ENCODE measurements at places on chromosomes 11 and 22. TPM values are rescaled to one million over a fixed set of nuclear protein-coding genes. Genes with fewer than 3 reads are reported as not detected.

DNA sequence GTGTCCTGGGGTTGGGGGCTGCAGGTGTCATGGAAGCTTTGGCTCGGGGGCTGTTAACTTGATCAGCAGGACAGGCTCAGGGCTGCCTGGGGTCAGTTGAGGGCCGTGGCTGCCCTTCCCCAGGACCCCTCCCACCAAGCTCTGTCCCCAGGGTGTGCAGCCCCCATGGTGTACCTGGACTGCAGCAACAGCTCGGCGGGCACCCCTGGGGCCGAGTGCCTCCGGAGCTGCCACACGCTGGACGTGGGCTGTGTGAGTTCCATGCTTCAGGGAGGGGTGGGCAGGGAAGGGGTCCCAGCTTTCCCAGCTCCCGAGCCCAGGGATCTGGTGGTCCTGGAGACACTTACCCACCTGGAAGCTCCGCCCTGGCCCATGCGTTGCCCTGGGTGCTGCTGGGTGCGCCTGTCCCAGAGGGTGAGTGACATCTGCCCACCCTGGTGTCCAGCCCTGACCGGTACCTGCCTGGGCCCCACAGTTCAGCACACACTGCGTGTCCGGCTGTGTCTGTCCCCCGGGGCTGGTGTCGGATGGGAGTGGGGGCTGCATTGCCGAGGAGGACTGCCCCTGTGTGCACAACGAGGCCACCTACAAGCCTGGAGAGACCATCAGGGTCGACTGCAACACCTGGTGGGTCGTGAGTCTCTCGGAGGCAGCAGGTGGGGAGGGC is 11.3 kb downstream of the MUC5B start:
- H3K36me3 ChIP-seq: peaks cover 3% of the 10 kb centered on the region
- no peak overlapping the region for H3K4me3 ChIP-seq
- no peak overlapping the region for H3K27ac ChIP-seq
- no peak for DNase-seq
- peaks cover 7% of the 10 kb centered on the region for H3K4me1 ChIP-seq

DNA sequence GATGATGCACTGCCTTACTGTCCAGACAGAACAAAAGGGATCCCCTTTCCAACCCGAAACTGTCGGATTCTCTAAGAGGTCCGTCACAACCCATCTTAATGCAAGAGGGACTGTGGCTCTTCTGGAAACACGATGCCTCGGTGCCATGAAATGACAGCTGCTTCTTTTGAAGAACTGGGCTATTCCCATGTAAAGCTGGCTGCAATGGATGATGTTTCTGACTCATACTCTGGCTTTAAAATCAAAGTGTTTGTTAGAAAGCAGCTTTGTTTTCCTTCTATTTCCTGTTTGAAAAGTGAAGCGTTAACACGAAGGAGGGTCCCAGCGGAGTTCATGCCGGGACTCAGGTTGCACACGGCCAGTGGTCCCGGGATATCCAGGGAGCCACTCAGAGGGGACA is 3.1 kb downstream of the TP53AIP1 start:
- no peaks in the 10 kb centered on the region for H3K36me3 ChIP-seq
- no peaks in the 10 kb centered on the region for H3K4me1 ChIP-seq
- H3K4me3 ChIP-seq: no peak overlapping the region
- no peaks in the 10 kb centered on the region for H3K27me3 ChIP-seq
- DNase-seq: no peak

GRCh38 chr11:75271730-75272129 is 31.2 kb downstream of the TPBGL start:
- no peaks in the 10 kb centered on the region for H3K27me3 ChIP-seq
- no peak overlapping the region for H3K4me3 ChIP-seq
- H3K36me3 ChIP-seq: peaks cover 59% of the 10 kb centered on the region
- peaks cover 20% of the 10 kb centered on the region for H3K4me1 ChIP-seq
- no peak for DNase-seq

GRCh38 chr11:17224727-17225126 is 16.9 kb upstream of the PIK3C2A start:
- no peaks in the 10 kb centered on the region for H3K4me1 ChIP-seq
- no peaks in the 10 kb centered on the region for H3K27me3 ChIP-seq
- no peak for DNase-seq
- no peak overlapping the region for H3K27ac ChIP-seq
- no peak overlapping the region for H3K4me3 ChIP-seq
- no peaks in the 10 kb centered on the region for H3K36me3 ChIP-seq

- no peak for DNase-seq
- no peaks in the 10 kb centered on the region for H3K4me1 ChIP-seq
- no peaks in the 10 kb centered on the region for H3K36me3 ChIP-seq
- H3K27ac ChIP-seq: no peak overlapping the region
Measured at GRCh38 chr11:113942256-113942655, 32.7 kb upstream of the HTR3A start.

GRCh38 chr11:22558664-22559063 is 67.0 kb downstream of the FANCF start:
- no peaks in the 10 kb centered on the region for H3K4me1 ChIP-seq
- H3K36me3 ChIP-seq: no peaks in the 10 kb centered on the region
- H3K27me3 ChIP-seq: no peaks in the 10 kb centered on the region
- no peak for DNase-seq
- H3K27ac ChIP-seq: no peak overlapping the region
- no peak overlapping the region for H3K4me3 ChIP-seq

DNA sequence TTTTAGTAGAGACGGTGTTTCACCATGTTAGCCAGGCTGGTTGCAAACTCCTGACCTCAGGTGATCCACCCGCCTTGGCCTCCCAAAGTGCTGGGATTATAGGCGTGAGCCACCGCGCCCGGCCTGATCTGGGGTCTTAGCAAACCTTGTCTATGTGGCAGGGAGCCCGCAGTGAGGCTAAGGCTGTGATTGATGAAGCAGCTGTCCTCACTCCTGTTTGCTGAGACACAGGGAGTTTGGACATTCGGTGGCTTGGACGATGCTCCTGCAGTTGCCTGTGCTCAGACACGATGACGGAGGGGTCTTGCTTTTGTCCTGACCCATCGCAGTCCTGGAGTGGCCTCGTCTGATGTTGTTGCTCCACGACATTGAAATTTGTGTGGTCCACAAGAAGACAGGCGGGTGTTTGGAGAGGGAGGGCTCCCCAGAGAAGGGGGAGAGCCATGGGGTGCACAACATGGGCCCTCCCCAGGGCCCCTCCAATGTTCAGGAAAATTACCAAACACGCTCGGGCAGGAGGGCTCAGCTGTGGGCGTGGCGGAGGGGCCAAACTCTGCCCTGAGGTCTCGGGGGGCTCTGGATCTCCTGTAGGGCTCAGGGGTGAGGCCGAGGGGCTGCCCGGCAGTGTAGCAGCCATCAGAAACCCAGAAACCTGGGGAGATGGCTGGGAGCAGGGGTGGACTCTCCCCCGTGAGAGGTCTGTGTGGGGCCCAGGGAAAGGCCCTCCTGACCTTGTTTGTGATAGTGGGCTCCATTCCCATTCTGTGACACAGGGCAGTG is 41.8 kb upstream of the PRR5 start:
- H3K27ac ChIP-seq: no peak overlapping the region
- no peaks in the 10 kb centered on the region for H3K36me3 ChIP-seq
- peaks cover 11% of the 10 kb centered on the region for H3K27me3 ChIP-seq

- no peaks in the 10 kb centered on the region for H3K4me1 ChIP-seq
- no peaks in the 10 kb centered on the region for H3K36me3 ChIP-seq
- H3K27ac ChIP-seq: no peak overlapping the region
Measured at GRCh38 chr11:80009081-80009480, 568.3 kb upstream of the TENM4 start.

The LRRC10B gene
- total RNA-seq: 1.3 TPM

The NTM gene
- total RNA-seq: not detected

The GNAZ gene
- 7.6 TPM for total RNA-seq

Data from stomach (tissue), 19 donors.